ENCODE measurements at places on chromosomes 4 and X.

DNA sequence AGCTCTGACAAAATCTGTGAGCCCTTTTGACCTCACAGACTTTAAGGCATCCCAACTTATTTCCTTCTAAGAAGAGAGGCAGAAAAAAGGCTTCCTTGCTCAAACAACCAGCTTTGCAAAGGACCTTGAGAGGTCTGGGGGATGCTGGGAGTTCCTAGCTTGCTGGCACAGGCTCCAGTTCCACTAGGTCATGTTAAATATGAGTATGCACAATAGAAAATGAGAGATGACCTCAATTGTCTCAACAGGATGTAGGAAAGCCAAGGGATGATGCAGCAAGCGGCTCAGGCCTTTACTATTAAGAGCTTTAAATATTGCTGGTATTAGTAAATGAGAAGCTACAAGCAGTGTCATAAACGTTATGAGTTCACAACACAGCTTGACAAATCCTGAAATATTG is 13.3 kb upstream of the ZNF827 start:
- no peak for DNase-seq

DNA sequence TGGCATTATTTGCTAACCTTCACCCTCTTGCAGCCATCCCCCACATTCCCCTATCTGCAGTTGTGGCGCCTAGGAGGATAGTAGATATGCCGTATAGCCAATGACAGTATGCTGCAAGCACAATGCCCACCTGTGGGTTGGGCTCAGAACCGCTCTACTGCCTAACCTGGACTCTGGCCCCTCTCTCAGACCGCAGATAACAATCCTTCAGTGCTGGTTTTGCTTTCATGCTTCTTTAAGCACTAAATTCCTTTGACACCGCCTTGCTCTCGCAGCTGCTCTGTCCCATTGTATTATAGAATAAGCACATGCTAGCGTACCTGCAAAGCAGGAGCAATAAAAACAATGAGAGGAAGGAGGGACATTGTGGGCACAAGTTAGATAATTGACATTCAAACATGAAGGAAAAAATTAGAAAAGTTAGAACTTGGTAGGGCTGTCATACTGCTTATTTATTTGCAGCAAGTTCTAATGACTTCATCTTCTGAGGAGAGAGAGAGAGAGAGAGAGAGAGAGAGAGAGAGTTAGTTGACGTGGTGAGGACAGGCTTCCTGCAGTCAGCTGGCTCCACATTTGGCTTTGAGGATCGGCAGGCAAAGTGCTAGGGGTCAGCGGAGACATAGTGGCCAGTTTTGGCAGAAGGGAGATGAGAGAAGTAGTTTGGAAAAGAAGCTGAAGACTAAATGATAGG is 55.8 kb downstream of the WWC2 start:
- no peak for DNase-seq

DNA sequence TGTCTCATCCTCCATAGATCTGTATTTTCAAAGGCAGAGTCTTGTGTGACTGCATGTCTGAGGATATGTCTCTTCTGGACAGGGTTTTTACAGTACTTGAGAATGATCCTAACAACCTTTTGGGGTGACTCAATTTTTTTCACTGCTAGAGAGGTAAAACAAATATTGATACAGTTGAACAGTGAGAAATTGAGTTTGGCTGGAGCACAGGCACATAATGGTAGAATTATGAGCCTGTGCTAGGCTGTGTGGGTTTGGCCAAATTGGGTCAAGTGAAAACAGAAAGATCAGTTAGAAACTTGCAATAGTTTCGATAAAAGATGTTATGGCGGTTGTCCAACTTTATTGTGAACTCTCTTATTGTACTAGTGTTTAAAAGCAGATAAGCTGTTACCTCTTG is 23.3 kb upstream of the EOLA2 start:
- DNase-seq = no peak

GRCh38 chr4:37905533-37906169 is 14.8 kb downstream of the TBC1D1 start:
- DNase-seq = no peak

GRCh38 chr4:81743731-81744435 is 272.2 kb upstream of the RASGEF1B start:
- no peak for DNase-seq

- no peak for DNase-seq
Observed at GRCh38 chr4:87100168-87100567, 120.2 kb downstream of the KLHL8 start.

GRCh38 chr4:56469489-56470210 is 2.2 kb downstream of the SRP72 start:
- no peak for DNase-seq

- DNase-seq = no peak
Observed at GRCh38 chr4:6239486-6239885, 30.2 kb upstream of the WFS1 start.

GRCh38 chrX:79065696-79066095 is 78.8 kb upstream of the GPR174 start:
- no peak for DNase-seq

GRCh38 chr4:155164718-155165117 is 43.7 kb upstream of the NPY2R start:
- no peak for DNase-seq

GRCh38 chrX:47176101-47176740 is 17.4 kb upstream of the UBA1 start:
- DNase-seq = no peak

DNA sequence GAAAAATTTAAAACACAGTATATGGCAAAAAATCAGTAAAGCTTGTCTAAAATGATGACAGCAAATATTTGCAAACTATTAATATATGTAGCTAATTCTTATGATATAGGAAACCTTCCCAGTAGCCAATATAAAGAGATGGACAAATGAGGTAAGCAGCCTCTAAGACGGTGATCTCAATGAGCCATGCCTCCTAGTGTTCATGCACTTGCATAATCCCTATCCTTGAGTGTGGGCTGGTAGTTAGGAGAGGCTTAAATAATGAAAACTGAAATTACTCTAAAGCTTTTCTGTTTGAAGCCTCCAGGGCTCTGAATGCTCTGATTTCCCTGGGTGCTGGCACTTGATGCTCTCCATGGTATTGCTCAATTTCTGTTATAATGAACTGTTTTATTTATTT is 24.6 kb upstream of the ARMCX4 start:
- DNase-seq = no peak

GRCh38 chrX:97268182-97268680 is 384.5 kb downstream of the RPA4 start:
- DNase-seq = no peak

- peak; percentile 72 for DNase-seq
Observed at GRCh38 chrX:23667239-23668177, at the start of gene PRDX4. PRDX4 (plus strand) TSS chrX:23667493; CDS start chrX:23667571, 78 bp downstream.

GRCh38 chr4:13484749-13485221 is 645 bp upstream of the RAB28 start:
- no peak for DNase-seq

DNA sequence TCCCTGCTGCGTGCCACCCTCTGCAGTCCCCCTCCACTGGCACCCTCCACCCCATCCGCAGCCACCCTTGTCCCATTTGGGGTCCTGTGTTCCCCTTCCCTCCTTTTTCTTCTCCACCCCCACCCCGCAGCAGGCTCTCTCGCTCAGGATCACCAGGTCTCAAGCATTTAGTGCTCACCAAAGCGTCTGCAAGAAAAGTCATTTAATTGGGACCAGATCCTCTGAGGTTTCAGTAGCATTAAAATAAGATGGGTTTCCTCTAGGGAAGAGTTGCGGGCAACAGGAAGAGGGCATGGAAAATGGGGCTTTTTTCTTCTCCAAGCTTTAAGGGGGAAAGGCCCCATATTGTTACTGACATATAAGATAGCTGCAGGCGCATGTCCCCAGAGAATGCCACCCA is 4.9 kb upstream of the HAUS7 start:
- DNase-seq = no peak

DNA sequence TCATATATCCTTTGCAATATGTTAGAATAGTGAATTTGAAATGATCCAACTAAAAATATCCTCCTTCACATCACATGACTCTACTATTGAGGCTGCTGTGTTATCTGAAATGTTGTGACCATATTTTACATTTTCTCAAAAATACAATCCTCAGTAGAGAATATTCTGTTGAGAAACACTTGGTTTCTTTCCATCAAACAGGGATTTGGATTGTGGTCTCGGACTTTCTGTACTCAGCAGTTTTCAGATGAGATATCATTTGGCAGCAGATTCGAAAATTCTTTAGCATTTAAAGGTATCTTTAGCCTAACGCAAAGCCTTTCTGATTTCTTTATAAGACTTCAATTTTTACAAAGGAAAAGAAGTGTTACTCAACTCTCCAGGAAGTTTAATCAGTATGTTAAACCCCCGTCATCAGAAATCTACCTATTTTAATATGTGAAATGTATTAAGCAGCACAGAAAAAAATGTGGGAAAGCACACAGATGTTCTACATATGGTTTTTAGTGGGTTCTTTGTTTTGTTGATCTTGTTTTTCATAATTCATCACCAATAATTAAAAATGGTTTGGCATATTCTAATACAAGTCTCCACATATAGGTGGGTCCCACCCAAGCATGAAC is 55.4 kb upstream of the ANXA3 start:
- DNase-seq = no peak

DNA sequence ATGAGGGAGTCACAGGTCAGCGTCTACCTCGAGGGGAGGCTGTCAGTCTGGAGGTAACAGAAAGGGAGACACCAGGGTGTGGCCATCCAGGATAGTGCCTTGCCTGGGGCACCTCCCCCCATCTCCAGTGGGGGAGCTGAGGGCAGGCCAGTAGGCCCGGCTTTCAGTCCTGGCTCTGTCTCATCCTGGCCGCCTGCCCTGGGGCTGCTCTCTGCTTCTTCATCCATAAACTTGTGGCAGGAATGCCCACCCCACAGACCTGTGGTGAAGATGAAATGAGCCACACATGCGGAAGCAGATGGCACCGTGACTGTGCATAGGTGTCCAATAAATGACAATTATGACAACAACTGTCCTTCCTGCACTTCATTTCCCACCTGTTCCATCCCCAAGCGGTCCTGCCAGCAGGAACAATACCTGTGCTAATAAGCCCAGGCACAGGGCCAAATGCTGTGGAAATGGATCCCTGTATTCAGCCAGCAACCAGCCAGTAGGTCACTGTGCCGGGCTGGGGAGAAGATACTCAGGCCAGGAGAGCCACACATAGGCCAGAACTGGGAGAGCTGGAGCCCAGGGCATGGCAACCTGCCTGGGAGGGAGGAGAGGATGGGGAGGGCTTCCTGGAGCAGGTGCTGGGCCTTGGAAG is 30.2 kb downstream of the TRO start:
- no peak for DNase-seq

GRCh38 chr4:130044788-130045531 is 949.0 kb downstream of the C4orf33 start:
- no peak for DNase-seq

- DNase-seq = no peak
Observed at GRCh38 chrX:13685126-13685763, 3.7 kb upstream of the RAB9A start.

- no peak for DNase-seq
Observed at GRCh38 chrX:29082558-29082957, 495.3 kb downstream of the IL1RAPL1 start.

DNA sequence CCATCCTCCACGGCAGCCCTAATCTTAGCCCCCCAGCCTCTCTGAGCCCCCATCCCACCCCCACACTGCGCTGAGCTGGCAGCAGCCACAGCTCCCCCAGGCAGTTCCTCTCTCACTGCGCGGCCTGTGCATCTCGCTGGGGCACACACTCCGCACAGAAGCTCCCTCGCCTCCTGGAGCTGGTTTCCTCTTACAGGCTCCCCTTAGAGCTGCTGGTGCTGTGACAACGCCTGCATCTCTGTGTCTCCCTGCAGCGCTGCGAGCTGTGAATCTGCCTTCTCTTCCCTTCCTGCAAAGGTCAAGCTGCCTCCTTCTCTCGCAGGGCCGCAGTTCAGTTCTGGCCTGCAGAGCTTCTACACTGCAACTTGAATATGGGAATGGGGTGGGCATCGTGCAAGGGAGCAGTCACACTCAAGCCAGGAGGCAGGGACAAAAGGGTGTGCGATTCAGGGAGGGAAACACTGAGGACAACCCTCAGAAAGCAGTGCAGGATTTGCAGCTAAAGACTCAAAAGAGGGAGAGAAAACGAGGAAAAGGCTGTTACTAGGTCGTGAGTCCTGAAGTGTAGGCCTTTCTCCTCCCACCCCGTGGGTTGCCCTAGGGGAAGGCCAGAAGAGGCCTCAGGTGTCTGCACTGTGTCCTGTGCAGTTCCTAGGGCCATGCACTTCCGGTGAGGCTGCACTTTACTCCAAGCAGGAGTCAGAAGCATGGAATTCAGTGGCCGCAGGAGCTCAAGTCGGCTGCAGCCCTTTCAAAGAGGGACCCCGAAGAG is 87.0 kb downstream of the BCOR start:
- no peak for DNase-seq

- no peak for DNase-seq
Observed at GRCh38 chr4:155408796-155409195, 32.0 kb upstream of the MAP9 start.

- no peak for DNase-seq
Observed at GRCh38 chr4:121709766-121710405, 13.1 kb upstream of the ANXA5 start.

- no peak for DNase-seq
Observed at GRCh38 chrX:49947781-49948180, 25.4 kb downstream of the CLCN5 start.

GRCh38 chrX:25026576-25026975 is 10.8 kb upstream of the ARX start:
- no peak for DNase-seq

GRCh38 chrX:17549107-17549651 is 174.2 kb downstream of the NHS start:
- DNase-seq = no peak

- peak; percentile 29 for DNase-seq
Observed at GRCh38 chr4:83109480-83110222, 4.9 kb downstream of the PLAC8 start.
